Activated CD8-positive, alpha-beta memory T cell treated with anti-CD3 and anti-CD28 coated beads for 48 hours (primary cell): ENCODE measurements at places on chromosomes 1 and 21.

DNA sequence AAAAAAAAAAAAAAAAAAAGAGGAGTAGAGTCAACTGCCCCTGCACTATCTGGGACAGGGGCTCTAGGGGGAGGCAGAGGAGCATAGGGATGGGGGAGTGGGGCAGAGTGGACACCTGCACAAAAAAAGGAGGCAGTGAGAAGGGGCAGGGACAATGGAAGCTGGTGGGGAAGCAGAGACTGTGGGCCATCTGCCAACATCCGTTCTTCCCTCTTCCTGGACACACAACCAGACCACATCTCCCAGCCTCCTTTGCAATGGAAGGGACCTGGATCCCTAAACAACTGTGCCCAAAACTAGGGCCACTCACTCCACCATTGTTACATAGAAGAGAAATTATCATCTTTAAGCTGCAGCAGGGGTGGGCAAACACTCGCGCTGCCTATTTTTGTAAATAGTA is 38.4 kb downstream of the NEK2 start:
- DNase-seq, result no peak

DNA sequence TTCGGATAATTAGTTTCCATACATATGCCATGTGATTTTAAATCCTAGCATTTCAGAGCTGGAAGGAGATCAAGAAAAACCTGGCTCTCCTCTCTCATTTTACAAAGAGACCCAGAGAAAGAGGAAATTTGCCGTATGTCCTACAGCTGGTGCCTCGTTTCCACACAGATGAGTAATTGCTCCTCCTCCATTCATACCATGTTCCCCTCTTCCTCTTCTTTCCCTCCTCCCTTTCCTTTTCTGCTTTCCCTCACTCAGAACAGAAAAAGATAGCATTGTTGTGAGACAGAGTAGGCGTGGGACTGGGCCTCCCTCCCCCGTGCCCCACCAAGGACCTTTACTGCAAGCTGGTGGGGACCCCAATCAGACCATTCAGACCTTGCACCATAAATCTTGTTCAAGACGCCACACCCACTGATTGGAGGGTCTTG is 13.7 kb upstream of the SLC44A3 start:
- DNase-seq, result no peak

- no peak for DNase-seq
Observed at GRCh38 chr1:173478094-173478674, 1.0 kb downstream of the PRDX6 start.

- DNase-seq, result no peak
Observed at GRCh38 chr1:155643230-155643629, 33.2 kb downstream of the MSTO1 start.

- DNase-seq, result no peak
Observed at GRCh38 chr1:236753516-236753915, 41.6 kb upstream of the MTR start.

GRCh38 chr1:162551969-162552683 is 9.4 kb upstream of the UAP1 start:
- DNase-seq, result no peak

DNA sequence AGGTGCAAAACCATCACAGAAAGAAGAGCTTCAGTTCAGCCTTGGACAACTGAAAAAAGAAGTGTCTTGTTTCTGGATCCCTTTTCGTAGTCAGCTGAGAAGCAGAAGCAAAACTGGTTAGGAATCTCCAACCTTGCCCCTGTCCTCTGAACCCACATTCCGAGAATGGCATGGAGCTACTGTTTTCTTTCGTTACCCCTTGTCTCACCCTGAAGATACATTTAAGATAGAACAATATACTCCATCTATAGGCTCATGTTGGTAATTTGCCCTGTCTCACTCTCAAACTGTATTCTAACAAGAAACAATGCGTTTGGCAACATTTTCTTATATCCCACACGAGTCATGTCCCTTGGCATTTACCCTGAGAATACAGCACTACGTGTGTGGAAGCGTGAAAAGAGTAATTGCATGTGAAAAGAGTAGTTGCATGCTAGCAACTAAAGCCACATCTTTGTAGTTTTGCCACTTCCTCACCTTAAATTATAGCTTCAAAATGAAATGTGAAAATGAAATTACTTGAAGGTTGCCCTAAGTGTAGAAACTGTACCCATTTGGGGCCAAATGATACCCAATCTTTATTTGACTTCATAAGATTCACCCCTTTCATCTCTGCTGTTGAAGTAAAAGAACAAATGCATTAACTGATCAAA is 5.3 kb downstream of the SLAMF7 start:
- no peak for DNase-seq

GRCh38 chr21:33026878-33027400 is 1.2 kb downstream of the OLIG2 start:
- DNase-seq, result no peak

GRCh38 chr1:7383671-7384520 is 387.2 kb upstream of the VAMP3 start:
- DNase-seq, result no peak

GRCh38 chr1:176799327-176799726 is 336.4 kb downstream of the PAPPA2 start:
- DNase-seq, result no peak

DNA sequence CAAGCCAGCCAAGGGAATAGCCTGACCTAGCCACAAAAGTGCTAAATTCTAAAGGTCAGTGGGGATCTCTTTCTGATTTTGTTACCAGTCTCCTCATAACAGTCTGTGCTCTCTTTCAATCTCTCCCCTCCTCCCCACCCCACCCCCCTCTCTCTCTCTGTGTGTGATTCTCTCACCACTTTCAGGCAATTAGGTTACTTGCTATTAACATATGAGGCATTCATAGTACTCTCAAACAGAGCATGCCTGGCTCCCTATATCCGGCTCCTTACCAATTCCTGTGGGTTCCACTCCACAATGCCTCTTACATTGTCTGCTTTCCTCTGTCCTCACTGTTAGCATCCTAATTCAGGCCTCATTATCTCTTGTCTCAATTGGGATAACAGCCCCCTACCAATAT is 464.3 kb upstream of the DEPDC1 start:
- no peak for DNase-seq

DNA sequence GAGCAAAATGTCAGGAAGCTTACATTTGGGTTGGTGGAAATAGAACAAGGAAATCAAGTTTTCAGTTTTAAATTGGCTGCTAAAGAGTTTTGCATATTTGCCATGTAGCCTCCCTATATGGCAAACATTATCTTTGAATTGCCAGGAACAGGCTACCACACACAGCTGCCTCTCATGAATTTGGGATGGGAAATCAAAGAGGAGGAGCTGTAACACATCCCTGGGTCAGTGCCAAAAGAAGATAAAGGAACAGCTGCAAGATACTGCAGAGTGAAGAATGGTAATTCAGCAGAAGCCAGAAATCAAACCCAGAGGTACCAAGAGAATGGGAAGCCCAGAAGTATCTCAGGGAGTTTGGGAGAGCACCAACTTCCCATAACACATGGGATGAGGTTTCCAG is 18.6 kb upstream of the RASAL2 start:
- DNase-seq, result no peak

DNA sequence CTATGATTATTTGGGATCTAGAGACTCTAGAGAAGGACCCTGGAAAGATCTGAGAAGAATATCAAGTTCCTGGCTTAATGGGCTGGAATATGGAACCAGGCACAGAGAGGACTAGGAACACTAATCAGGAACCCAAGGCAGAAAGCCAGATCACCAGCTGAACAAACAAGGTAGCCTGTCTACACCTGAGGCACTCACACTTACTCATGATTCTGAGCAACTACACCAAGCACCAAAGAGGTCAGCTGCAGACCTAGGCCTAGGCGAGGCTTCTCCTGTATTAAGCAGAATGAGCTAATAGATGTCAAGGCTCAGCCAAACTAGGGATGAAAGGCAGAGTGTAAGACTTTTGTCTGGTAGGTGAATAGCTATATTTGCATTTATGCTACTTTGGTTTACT is 368.1 kb downstream of the LTN1 start:
- DNase-seq, result no peak

DNA sequence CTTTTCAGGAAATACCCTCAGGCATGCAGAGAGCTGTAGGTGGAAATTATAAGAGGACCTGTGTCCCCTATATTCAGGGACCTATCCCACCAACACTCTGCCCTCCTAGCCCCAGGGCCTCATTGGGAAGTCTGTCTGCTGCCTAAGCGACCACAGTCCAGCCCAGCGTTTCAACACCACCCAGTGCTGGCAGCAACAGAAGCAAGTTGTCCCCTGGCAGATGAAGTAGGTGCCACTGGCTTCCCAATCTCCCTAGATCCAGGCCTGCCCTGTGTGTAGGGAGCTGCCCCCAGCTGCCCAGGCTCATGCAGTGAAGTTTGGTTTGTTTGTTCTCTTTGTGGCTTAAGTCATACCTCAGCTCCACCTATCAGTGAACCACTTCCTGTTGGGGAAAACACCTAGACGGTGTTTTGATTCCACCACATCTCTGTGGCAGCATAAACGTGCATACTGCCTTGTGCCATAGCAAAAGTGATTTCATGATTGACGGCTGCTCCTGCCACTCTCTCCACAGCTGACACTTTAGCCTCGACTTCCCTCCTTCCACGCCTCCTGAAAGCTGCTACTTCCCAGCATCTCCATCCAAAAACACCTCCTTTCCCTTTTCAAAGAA is 8.1 kb upstream of the LEFTY1 start:
- peak; percentile 21 for DNase-seq

GRCh38 chr21:38505654-38506523 is 7.6 kb upstream of the ERG start:
- DNase-seq, result no peak

DNA sequence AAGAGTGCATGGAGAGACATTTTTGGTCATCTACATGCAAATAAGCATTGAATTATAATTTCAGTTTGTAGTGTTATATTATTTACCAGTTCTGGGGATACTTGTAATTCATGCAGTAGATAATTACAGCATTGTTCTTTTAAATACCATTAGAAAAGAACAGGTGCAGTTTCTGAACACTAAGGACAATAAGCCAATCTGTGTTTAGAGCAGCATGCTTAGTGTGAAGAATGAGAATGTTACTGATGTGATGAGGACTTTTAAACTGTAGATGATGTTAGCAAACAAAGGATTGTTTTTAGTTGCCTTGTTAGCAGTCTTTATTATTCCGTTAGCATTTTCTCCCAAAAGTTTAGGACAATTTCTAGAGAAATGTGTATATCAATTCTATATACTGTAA is 348.3 kb downstream of the BRINP3 start:
- no peak for DNase-seq

DNA sequence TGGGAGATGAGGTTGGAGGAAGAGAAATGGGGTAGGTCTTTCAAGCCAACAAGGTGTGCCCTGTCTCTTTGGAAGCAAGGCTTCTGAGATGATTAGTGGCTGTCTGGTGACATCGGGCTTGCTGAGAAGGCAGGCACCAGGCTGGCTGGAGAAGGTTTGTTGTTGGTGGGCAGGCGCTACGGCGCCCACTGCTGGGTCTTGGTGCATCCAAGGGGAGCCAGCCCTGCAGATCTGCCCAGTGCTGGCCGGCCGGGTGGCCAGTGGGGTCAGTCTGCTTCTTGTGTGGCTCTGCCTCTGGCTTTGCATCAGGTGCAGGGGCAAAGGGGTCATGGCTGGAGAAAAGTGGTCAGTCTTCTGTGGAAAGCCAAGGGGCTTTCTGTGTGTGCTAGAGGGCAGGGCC is 126.2 kb downstream of the TLR5 start:
- DNase-seq, result no peak

DNA sequence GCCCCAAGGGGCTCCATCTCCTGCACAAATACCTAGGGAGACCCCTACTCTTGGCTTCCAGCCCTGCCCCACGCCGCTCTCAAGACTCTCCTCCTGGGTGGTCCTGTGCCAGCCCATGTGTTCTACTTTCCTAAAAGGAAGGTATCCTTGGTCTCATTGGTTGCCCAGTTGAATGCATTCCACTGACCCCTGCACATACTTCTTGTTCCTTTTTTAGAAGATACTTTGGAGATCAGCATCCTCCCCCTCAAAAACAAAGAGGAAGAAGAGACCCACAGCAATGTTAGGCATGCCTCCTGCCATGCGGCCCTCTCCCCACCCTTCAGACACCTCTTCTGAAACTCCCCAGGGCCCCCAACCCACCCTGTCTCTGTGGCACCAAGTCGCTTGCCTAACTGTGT is 4.1 kb downstream of the SLAMF9 start:
- DNase-seq, result no peak

GRCh38 chr1:11486231-11487009 is 7.5 kb downstream of the DISP3 start:
- no peak for DNase-seq

DNA sequence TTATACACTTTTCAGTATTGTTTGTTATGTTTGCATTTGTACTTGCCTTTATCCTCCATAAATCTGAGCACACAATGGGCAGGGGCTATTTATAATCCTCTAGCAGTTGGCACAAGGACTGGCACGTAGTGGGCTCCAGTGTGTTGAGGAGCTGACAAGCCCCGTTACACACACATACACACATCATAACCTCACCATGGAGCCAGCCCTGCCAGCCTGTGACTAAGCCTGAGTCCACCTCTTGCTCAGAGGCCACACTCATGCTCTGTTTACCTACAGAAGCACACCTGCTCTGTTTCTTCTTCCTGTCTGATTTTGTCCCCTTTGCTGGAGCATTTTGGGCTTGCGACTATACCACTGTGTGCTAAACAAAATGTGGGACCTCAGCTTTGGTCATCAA is 64.5 kb upstream of the SPATA6 start:
- no peak for DNase-seq

DNA sequence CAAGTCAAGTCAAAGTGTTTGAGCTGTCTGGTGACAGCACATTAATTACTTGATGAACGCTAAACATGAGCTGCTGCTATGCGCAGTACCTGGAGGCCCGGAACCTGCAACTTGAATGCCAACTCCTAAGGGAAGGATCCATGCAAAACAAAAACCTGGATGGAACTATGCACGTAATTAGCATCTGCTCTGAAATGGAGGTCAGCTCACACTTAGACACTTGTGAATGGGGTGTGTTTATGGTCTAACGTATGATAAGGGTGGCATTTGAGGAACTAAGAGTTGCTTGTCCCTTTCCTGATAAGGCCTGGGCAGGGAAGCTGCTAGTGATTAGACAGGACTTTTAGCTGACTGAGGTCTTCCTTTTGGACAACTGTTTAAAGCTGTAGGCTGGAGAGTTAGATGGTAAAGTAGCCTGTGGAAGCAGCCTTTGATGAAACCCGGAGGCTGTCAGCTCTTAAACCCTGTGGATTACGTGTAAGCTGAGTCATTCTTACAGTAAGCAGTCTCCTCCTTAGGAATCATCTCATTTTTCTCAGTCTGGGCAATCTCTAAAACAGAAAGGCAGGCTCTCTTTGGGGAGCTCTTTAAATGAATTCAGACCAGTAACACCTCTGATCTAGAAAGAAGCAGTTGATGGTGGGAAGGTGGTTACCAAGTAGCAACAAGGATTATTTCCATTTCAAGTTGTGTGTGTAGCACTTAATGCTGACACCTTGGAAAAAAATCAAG is 6.8 kb downstream of the TENT5C start:
- no peak for DNase-seq

GRCh38 chr1:230249695-230250480 is 176.2 kb downstream of the PGBD5 start:
- DNase-seq, result no peak

- DNase-seq, result no peak
Observed at GRCh38 chr1:7984811-7985210, 23.3 kb downstream of the PARK7 start.
